ENCODE measurements at places on chromosomes 1 and 21.

DNA sequence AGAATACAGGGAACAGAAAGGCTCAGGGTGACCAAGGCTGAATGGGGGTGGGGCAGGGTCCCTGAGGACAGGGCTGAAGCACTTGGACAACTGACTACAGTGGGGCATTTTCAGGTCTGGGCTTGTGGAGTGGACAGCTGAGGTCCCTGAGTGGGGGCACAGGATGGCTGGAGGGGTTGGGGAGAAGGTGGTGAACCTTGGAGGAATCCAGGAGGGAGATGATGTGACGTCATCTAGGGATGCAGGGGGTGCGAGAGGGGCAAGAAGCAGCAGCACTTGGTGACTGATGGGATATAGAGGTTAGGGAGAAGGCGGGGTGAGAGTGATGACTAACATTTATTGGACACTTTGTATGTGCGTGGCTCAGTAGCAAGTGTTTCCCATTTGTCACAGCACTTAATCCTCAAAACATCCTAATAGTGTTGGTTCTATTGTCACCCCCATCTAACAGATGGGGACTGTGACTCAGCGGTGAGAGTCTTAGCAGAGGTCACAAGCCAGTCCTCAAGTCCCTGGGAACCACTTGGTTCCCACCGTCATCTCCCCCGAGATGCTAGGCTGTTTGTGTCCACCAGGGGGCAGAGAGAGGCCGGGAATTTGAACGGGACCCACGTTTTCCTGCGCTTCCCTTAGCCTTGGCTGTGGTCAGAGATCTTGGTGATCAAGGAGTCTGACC, 27.9 kb upstream of the BMP8B start:
- DNase-seq = peak; percentile 99

DNA sequence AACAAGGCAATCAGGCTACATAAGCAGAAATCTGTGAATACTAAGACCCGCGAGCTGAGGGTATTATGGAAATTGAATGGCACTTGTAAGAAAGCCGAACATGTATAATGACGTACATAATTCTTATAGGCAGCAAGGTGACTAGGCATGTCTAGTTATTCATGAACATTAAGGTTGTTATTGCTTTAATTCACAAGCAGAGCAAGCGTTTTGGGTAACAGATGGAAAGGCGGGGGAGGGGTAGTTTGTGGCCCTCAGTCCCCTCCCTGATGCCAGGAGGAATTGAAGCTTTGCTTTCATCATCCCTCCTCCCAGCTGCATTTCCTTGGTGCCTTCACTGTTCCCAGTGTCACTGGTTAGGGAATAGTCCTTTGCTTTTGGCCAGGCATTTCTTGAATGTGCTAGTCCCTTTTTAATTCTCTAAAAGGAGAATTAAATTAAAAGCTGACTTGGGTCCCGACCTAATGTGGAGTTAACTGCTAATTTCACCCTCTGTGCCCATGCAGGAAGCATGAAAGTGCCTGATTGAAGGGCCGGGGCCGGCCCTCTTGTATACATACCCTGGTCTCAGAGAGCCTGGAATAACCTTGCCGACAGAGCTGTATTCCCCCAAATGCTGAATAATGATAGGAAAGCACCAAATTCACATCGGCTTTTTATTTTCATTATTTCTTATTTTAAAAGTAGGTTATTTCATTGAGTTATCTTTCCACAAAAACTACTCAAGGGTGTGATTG, 42.5 kb downstream of the RYR2 start:
- no peak for DNase-seq

DNA sequence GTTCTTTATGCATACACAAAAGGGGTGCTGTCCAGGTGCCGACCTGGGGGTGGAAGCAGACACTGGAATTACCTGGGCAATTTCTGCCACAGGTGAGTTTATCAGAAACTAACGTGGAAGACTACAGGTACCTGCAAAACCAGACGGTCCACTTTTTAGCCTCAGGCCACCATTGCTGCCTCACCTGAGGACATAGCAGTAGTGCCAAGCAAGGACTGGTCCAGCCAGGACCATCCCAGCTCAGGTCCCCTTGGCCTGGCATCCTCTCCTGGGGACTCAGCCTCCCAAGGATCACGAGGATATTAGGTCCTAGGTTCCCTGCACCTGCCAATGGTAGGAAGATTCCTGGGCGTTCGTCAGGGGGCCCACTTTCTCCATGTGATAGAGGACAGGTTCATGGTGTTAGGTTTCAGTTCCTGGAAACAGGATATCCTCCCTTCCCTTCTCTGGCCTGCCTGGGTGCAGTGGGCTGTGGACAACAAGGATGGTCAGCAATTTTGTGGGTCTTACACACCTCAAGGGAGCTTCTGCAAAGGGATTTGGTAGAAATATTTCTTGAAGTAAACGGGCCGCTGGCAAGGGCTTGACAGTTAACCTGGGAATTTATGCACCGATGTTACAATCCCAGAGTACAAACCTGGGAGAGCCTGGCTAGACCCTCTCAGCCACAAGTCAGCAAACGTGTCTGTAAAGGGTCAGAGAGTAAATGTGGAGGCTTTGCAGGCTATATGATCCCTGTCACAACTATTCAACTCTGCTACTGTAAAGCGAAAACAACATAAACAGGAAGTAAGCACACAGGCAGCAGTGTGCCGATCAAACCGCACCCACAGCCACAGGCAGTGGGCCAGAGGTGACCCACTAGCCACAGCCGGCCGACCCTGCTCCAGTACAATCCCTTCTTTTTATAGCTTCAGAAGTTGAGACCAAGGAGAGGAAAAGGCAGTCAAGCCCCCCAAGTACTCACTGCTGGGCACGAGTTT, 71.4 kb upstream of the RAB4A start:
- DNase-seq = peak; percentile 4

GRCh38 chr1:67942274-67942673, 108.2 kb downstream of the DIRAS3 start:
- DNase-seq = no peak

DNA sequence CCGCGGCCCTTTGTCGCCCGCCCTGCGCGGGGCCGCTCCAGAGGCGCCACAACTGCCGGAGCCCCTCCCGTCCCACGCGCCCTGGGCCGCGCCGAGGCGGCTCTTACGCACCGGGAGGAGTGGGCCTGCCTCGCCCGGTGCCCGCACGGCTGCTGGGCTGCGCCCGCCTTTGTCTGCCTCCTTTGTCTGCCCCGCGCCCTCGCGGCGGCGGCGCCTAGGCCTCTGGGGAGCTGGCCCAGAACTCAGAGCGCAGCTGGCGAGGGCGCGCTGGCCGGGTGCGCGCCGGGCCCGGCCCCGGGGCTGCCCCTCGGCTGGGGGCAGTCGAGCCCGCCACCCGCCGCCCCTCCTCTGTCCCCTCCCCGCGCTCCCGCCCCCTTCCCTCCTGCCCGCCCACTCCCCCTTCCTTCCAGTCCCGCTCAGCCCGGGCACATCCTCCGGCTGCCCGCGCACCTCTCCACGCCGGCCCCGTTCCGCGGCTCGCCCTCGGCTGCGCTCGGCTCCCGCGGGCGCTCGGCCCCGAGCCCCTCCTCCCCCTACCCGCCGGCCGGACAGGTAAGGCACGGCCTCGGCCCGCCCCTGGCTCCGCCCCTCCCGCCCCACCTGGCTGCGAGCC, at the start of gene DRAXIN:
DRAXIN (plus strand) TSS at position 409 of the 613 bp plus-strand sequence. CDS start 14,549 bp downstream, outside the sequence.
- no peak for DNase-seq

GRCh38 chr1:93616996-93617669, 64.5 kb downstream of the BCAR3 start:
- DNase-seq = peak; percentile 88

DNA sequence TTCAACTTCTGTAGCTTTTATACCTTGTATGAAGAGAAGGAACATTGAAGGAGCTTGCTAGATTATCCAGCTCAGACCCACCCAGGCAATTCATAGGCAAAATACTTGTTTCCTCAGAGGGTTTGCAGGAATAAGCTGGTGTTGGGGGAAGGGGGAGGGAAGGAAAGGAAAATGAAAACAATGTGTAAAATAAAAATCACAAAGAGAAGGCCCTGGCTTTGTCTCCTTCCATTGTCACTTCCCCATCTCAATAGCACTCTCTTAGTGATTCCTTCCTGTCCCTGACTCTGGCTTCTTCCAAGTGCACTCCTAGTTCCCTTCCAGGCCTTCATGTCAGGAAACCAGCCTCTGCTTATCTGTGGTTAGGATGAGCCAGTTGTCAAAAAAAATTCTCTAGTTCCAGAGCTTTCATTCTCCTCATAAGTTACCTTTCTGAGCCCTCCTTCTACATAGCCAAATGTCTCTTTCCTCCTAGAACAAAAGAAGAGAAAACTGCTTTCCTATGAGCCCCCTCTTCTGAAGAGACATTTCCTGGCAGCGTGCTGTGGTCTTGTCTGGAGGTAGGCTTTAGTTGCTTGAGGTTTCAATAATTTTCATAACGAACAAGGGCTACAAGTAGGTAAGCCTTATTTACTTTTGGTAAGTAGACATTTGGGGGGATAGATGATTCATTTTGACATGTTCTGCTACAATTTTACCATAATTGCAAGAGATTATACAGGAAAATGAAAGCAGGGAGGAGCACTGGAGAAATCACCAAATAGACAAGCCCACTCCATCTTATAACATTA, 45.7 kb downstream of the FASLG start:
- DNase-seq = no peak

DNA sequence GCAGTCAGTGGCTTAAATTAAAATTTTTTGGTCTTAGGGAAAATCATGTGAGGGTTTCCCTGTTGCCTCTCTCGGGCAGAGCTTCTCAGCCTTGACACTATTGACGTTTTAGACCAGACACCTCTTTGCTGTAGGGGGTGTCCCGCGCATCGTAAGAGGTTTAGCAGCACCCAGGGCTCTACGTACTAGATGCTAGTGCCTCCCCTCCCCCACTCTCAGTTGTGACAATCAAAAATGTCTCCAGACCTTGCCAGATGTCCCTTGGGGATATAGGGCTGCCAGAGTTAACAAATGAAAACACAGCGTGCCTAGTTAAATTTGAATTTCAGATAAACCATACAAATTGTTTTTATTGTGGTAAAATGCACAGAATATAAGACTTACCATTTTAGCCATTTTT, 293.3 kb downstream of the DISC1 start:
- no peak for DNase-seq

GRCh38 chr1:44460107-44460882, 55.2 kb downstream of the RNF220 start:
- DNase-seq = no peak

DNA sequence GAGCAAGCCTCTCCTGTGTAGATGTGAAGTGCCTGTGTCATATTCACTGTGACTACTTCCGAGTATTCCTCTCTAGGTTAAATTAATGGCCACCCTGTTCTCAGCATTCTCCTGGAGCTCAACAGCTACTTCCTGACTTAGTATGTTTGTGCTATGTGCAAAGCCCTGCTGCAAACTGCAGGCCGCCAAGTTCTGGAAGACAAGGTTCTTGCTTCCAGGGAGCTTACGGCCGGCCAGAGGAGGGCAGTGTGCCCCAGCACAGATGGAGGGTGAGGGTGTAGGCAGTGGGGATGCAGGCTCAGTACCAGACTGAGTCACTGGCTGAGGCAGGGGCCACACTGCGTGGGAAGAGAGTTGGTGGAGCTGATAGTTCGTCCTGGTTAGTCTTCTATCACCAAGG, 43.2 kb downstream of the ELK4 start:
- peak; percentile 67 for DNase-seq

DNA sequence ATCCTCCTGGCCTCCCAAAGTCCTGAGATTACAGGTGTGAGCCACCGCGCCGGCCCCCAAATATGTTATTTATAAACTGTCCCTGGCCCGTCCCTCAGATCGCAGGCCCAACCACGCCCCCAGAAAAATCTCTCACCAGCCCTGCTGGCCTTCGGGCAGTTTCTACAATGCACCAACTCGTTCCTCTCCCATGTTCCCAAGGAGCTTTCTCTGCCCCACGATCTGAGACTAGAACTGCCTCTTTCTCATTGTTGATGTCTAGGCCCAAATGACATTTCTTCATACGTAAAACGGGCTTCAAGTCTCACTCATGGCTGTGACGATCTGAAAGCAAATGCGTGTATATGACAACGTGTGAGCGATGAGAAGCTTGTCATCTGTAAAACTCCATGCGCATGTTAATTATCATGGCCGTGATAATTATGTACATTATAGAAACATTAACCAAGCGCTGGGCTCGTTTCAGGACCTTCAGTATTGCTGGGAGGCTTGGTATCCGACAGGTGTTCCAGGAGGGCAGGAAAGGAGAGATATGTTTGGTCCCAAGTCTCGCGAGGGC, 748 bp upstream of the NIPAL3 start:
- DNase-seq = peak; percentile 59

- no peak for DNase-seq
These were observed 9.5 kb downstream of the ST6GALNAC5 start for GRCh38 chr1:76876655-76877395.

- no peak for DNase-seq
These were observed 43.0 kb downstream of the EVA1C start for GRCh38 chr21:32455548-32455947.

DNA sequence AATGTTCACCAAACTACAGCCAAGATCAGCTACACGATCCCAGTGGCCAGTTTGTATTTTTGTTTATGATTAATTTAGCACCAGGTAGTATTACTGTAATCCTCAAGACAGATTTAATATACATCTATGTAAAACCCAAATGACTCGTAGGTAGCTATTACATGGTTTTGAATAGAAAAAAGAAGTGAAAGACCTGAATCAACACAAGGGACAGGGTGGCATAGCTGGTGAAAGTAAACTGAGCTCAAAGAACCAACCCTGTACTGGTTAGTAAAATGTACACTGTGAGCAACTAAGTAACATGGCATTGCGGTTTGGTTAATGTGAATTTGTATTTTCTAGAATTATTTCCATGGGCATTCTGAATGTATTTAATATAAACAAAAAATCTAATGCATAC, 8.8 kb downstream of the GPATCH2 start:
- DNase-seq = no peak

GRCh38 chr1:44409757-44410156, 4.7 kb downstream of the RNF220 start:
- no peak for DNase-seq

GRCh38 chr1:54161495-54162168, 8.8 kb upstream of the CDCP2 start:
- DNase-seq = no peak

DNA sequence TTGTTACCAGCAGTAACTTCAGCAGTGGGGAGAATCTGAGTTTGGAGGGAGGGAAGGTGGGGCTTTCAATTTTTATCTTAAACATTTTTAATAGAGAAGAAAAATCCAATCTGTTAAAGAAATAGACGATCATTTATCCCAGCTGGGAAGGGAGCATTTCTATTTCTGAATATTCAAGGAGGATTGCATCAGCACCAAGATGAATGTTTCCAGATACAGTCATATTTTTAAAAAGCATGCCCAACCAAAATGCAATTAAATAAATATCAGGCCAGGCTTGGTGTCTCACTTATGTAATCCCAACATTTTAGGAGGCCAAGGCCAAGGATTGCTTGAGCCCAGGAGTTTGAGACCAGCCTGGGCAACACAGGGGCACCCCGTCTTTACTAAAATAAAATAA, 1.7 kb upstream of the ATP1A4 start:
- DNase-seq = no peak

- no peak for DNase-seq
These were observed 176.8 kb upstream of the CHRM3 start for GRCh38 chr1:239209591-239209990.

DNA sequence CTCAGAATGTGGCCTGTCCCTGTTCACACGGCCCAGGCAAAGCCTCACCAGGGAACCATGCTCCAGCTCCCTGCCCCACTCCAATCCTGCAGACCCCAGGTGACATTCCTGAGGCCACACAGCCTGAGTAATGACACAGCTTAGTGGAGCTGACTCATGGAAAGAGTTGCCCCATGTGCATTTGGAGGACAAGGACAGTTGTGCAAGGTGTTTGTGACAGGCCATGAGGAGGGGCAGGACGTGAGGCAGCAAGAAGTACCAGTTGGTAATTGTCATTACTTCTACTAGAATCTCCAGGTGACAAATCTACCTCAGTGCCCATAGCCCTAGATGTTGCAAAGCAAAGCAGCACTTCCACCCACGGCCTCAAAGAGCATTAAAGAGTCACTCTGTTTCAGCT, 15.2 kb downstream of the PRR9 start:
- DNase-seq = no peak

GRCh38 chr1:223363856-223364684, at the start of gene SUSD4:
Gene SUSD4, minus strand, starts transcription at chr1:223364176. Its CDS starts 751 bp downstream, at chr1:223363425.
- peak; percentile 56 for DNase-seq
